Left hindlimb (tissue), 1 donor: ENCODE measurements at places on chromosomes 3 and 15.

- no peak for DNase-seq
These were observed 23.5 kb downstream of the PFN2 start for GRCh38 chr3:149947231-149947630.

- DNase-seq = no peak
These were observed 37.0 kb downstream of the FRMD5 start for GRCh38 chr15:44158111-44158510.

GRCh38 chr3:72449551-72449950, 398.7 kb downstream of the SHQ1 start:
- DNase-seq = no peak

DNA sequence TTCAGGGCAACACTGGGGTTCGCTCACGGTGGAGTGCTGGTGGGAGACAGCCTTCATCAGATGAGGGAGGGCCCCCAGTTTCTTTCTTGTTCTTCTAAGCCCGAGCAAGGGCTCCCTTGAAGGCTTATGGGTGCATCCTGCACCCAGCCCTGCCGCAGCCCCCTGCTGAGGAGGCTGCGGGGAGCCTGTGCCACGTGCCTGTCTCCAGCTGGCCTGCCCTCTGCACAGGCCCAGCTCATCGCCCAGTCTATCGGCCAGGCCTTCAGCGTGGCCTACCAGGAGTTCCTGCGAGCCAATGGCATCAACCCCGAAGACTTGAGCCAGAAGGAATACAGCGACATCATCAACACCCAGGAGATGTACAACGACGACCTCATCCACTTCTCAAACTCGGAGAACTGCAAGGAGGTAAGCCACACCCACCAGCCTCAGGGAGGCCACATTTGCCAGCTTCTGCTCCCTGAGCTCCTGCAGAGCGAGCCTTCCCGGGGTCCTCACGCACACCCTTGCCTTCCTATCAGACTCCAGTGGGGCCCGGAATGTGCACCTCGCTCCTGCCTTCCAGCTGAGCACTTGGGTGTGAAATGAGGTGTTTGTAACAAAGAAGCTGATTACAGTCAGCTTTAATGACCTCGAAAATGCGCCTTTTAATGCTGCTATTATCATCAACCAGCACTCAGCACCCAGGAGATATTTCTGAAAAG, 164.3 kb downstream of the NSMCE3 start:
- DNase-seq = peak; percentile 25

DNA sequence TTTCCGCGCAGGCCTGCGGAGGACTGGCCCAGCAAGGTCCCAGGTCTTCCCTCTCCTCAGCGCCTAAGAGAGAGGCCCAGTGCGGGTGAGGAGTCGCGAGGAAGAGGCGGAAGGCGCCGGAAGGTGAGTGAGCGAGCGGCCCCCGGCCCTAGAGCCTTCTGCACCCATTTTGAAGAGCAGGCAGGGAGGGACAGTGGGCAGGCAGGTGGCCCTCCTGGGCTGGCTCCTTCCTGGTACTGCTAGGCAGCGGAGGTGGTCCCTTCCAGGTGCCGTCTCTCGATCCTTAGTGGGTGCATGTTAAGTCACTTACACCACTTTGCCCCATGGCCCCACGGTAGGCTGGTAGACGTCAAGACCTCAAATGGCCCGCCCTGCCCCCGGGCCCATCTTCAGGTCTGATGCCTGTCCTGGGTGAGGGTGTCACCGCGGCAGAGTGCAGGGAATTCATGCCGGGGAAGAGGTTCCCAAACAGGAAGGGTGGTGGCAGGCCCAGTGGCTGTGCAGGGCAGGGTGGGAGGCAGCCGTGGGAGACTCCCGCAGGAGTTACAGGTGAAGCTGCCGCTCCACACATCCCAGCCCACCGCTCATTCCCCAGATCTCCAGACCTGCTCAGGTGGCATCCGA, 14.4 kb downstream of the PAK6 start:
- DNase-seq = no peak

- no peak for DNase-seq
These were observed 47.6 kb upstream of the SEC61A1 start for GRCh38 chr3:128004661-128005060.

- DNase-seq = no peak
These were observed 90.2 kb upstream of the TGFBR2 start for GRCh38 chr3:30516238-30516637.

- DNase-seq = no peak
These were observed 58.8 kb downstream of the KIF9 start for GRCh38 chr3:47223755-47224154.

- DNase-seq = no peak
These were observed 28.7 kb downstream of the FRMD4B start for GRCh38 chr3:69357196-69357595.

DNA sequence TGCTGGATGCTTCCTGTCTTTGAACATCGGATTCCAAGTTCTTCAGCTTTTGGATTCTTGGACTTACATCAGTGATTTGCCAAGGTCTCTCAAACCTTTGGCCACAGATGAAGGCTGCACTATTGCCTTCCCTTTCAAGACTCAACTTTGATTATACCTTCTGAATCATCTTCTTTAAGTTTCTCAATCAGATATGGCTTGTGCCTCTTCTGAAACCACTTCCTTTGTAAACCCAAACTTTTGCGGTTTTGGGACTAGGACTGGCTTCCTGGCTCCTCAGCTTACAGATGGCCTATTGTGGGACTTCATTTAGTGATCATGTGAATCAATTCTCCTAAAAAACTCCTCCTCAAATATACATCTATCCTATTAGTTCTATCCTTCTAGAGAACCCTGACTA, 47.1 kb upstream of the CADPS start:
- no peak for DNase-seq

GRCh38 chr3:186287711-186288110, 74.3 kb downstream of the DGKG start:
- DNase-seq = no peak

DNA sequence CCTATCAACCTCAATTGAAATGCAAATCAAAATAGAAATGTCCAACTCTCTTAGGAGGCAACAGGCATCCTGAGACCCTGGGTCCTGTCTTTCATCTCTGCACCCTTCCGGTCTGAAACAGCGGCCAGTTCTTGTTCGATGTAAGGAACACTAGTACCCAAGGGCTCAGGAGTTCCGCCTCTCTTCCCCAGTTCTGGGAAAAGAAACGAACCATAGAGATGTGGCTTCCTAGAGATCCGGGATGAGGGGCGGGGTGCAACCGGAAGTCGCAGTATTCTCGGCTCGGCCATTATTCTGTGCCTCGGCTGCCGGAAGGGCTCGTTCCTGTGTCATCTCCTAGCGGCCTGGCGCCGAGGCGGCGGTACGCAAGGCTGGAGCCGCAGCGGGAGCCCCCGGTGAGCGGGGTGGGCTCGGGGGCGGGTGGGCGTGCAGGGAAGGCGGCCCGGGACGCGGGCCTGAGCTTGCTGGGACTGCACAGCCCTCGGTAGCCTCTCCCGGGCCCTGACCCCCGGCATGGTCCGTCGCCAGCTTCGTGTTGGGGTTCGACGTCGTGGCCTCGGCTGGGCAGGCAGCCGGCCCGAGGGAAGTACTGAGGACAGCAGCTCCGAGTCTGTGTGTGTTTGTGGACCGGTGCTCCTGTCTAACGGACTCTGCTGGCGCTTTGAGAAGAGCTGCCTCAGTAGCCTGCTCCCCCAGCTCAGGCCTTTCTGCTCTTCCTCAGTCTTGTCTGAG, at the start of gene ZNF197:
TSS of gene ZNF197 (plus strand) at position 288 of the 732 bp plus-strand sequence. CDS start 4,119 bp downstream, outside the sequence.
- DNase-seq = peak; percentile 93

- no peak for DNase-seq
These were observed 40.8 kb upstream of the PRR23E start for GRCh38 chr3:127151992-127152650.

- DNase-seq = no peak
These were observed 107.7 kb upstream of the CADPS start for GRCh38 chr3:62982795-62983455.

DNA sequence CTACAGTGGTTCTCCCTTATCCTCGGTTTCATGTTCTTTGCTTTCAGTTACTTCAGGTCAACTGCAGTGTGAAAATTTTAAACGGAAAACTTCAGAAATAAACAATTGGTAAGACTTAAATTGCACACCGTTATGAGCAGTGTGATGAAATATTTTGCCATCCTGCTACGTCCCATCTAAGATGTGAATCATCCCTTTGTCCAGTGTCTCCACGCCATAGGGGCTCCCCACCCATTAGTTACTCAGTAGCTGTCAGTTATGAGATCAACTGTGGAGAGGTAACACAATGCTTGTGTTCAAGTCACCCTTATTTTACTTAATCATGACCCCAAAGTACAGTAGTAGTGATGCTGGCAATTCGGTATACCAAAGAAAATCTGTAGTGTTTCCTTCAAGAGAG, 47.4 kb downstream of the TJP1 start:
- no peak for DNase-seq

DNA sequence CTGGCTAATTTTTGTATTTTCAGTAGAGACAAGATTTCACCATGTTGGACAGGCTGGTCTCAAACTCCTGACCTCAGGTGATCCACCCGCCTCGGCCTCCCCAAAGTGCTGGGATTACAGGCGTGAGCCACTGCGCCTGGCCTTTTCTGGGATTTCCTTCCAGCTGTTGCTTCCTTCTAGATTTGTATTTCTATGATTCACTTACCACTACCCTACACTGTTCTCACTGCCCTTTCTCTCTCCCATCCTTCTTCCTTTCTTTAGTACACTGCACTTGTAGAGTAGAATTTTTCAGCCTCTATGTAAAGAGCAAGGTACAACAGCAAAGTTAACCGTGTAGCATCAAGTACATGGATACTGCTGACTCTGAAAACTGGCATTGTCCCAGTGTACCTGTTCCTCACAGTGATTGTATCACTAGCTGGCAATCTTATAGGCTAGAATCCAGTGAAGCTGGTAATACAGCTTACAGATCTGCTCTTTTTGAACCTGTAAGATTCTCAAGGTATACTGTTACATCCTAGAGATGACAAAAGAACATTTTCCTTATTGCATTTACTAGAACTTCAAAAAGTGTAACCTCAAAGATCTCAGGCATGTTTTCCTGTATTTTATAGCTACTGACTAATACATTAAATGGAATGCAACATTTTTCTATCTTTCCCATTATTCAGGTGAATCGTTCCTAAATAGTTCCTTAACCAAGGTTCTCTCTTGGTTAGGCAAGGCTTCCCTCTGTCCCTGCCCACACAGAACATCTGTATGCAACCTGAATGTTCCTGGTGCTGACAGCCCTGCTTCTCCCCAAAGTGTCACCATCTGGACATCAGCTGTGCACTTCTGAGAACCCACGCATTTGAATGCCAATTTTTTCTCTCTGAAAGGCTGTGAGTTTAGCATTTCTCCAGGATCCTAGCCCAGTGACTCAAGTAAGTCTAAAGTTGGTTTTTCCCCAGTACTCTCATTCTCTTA, 74.1 kb upstream of the RAP2B start:
- DNase-seq = peak; percentile 37

GRCh38 chr3:196971094-196971698, 2.6 kb upstream of the PIGZ start:
- DNase-seq = no peak

DNA sequence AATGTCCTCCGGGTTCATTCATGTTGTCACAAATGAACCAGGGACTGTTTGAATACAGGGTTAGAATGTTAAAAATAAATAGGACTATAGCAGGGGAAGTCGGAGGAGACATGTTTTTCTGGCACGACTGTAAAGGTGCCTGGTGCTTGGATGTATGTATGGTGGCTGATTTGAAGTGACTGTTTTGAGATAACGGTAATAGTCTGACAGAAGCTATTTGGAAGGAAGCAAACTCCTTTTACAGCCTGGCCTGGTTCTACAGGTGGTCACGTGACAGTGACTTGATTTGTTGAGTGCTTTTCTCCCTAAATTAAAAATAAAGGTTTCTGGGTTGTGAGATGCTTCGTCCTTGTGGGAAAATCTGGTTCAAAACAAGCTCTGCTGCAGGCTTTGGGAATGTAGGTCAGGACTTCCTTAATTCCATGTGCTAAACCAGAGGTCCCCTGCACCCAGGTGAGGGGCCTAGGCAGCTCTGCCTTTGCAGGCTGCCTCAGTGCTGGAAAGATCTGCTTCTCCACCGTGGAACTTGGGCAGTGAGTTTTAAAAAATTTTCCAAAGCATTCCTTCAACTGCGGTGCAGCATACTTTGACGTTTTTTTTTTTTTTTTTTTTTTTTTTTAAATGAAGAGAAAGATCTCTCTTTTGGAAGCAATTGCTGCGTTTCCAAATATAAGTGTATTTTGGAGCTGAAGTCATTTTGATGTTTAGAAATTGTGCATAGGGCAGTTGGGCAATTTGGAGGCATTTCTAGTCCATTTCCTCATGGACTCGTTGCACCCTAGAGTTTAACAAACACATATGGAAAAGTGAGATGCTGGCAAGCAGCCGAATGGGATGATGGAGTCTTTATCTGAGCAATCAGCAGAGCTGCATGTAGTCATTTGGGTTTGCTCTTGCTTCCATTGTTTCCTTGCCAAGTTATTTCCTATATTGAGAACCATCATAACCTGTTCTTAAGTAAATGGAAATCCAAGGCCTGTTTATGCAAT, 30.9 kb downstream of the ITPR1 start:
- DNase-seq = no peak

GRCh38 chr3:129663930-129664646, 57.6 kb upstream of the PLXND1 start:
- DNase-seq = no peak

GRCh38 chr3:100603469-100603868, 5.9 kb upstream of the ADGRG7 start:
- DNase-seq = no peak

DNA sequence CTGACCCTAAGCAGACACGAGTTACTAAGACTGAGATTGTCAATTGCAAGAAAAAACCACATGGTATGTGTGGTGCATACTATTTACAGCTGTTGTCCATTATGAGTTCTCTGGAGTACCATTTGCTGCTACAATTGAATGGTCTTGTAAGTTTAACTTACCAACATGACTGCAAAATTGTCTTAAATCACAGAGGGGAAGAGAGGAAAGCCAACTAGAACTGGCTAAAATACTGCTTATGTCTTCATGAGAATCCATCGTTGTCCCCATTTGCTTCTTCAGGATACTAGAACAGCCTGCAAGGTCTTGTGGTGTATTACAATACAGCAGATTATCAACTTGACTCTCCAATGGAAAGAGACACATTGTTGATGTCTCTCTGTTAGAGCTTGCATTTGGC, 313.2 kb downstream of the AGBL1 start:
- DNase-seq = no peak

- no peak for DNase-seq
These were observed 3.9 kb upstream of the CXCR6 start for GRCh38 chr3:45939341-45939771.

- no peak for DNase-seq
These were observed 618.2 kb upstream of the ZNF717 start for GRCh38 chr3:76403556-76403955.
